AG10803 (cell line): ENCODE measurements at places on chromosomes 6 and 20.

- no peak for DNase-seq
Measured at GRCh38 chr20:18087054-18087453, 29.3 kb upstream of the OVOL2 start.

- no peak for DNase-seq
Measured at GRCh38 chr6:145332011-145332410, 403.3 kb downstream of the EPM2A start.

DNA sequence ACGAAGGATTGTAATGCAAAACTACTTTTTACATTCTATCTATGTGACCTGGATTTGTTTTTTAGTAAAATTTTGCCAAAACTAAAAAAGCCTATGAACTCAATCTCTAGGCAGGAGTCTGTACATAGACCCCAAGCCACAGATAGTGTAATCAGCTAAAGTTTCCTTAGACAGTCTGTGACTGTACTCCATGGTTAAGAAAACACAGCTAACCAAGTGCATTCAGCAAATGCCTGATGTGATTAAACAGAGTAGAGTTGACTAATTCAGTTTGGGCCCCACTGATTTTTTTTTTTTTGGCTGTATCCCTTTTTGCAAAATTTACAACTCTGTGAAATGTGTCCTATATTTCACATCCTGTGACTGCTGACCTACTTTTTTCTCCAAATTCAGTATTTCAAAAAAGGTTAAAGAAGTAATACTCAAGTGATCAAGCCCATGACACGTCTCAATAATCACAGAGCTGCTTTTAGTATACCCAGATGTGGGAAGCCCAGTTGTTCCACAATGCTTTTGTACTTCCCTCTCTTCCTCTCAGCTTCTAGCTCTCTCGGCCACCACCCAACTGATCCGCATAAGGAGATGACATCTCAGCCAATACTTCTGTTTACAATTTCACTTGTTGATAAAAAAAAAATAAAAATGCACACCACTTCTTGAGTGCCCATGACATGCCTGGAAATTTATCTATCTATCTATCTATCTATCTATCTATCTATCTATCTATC is 108.8 kb upstream of the TBX18 start:
- DNase-seq = no peak

DNA sequence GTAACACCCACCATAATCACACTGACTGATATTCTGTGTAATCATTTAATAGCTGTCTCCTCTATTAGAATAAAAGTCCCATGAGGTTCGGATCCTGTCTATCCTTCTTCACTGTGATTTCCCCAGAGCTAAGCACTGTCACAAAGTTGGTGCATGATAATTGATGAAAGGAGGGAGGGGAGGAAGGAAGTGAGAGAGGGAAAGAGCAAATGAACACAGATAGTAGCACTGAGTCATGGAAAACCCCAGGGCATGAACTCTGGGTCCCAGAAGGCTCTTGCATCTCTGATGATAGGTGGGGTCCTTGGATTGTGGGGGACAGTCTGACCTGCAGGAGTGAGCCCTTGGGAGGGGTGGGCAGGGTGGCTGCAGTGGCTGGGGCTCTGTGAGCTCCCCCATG is 294.1 kb downstream of the LRFN2 start:
- DNase-seq = no peak

DNA sequence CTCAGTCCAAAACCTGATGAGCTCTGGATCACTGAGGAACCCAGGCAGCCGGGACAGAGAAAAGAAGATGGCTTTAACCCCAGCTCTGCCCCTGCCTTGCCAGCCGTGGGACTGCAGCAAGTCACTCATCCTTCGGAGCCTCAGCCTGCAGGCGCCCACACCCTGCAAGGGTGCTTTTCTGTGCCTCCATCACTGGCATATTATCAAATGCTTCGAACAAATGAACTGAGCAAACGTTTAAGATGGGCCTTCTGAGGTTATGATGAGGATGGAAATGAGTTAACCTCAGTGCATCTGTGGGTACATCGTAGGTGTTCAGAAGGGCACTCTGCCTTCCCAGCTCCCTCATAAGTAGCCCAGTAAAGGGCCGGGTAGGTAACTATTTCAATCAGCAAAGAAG is 79.0 kb downstream of the NFATC2 start:
- no peak for DNase-seq

DNA sequence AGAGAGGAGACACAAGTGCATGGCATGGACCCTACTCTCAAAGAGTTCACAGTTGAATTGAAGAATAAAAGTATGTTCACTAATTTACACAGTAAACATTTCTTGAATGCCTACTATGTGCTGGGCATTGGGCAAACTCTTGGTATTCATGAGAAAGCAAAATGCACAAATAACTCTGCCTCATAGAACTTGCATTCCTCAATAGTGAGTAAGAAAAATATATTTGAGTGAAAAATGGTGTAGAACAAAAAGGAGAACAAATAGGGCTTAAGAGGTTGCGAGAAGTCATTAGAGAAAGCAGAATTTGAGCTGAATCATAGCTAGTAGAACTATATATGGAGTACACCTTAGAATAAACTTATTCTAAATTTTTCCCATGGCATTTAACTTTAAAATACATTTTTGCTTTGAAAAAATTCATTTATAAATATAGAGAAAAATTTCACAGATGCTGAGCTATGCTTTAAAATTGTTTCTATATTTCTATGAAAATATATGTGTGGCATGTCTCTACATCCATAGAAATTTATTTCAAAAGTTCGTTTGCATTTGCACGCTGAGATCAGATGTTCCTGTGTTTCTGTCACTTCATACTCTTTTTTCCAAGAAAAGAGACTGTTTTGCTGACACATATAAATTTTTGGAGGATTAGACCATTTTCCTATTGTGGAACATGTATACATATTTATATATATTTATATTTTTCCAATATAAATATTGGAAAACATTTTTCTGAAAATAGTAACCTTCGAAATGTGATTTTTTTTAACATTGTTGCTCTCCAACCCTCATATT is 236.1 kb downstream of the KCNQ5 start:
- peak; percentile 43 for DNase-seq

- DNase-seq = no peak
Measured at GRCh38 chr20:14538433-14538832, 201.0 kb upstream of the FLRT3 start.

GRCh38 chr6:82365016-82365795 is 1.6 kb downstream of the TPBG start:
- DNase-seq = peak; percentile 29

- no peak for DNase-seq
Measured at GRCh38 chr6:166898910-166899309, 57.4 kb downstream of the RNASET2 start.
